ENCODE measurements at places on chromosomes 7 and 10.

DNA sequence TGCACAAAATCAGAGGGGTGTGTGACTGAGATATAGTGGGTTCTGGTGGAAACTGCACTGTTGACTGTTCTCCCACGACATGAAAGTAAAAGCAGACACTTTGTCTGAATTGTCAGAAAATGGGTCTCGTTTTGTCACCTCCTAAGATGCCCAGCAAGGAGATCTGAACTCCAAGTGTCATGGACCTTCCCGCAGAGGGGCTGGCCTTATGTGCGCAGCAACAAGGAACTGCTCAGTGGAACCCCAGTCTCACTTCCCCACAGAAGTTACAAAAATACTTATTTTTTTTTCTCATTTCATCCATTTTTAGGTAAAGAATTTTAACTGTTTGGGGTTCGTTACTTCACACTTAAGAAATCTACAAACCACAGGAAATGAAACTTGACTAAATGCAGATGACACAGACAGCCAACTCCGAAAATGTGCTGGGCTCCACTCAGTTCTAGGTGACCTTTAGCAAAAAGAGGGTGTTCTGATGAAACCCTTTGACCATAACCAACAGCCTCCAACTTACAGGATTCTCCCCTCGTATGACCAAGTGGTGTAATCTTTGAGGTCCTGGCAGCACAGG, 115.0 kb downstream of the FAM107B start:
- DNase-seq: no peak

- DNase-seq: no peak
These were observed 334.8 kb upstream of the GALNT17 start for GRCh38 chr7:70797109-70797514.

GRCh38 chr7:44140341-44140740, 791 bp downstream of the MYL7 start:
- DNase-seq: no peak

DNA sequence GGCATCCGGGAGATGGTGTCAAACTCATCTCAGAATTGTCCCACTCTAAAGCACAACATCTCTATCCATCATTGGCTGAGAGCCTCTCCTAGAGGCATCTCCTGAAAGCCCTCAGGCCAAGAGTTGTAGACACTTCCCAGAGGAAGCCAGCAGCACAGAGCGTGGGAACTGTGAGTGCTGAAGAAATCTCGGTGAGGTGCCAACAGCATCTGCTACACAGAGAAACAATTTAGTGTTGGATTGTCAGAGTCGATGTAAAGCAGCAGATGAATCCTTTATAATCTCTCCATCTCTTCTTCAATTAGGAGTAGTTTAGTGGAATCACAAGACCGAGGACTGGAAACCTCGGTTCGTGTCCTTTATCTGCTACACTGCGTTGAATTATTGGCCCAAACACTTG, 172.2 kb downstream of the C7orf25 start:
- DNase-seq: no peak

- no peak for DNase-seq
These were observed 66.1 kb upstream of the AQP1 start for GRCh38 chr7:30845426-30846135.

DNA sequence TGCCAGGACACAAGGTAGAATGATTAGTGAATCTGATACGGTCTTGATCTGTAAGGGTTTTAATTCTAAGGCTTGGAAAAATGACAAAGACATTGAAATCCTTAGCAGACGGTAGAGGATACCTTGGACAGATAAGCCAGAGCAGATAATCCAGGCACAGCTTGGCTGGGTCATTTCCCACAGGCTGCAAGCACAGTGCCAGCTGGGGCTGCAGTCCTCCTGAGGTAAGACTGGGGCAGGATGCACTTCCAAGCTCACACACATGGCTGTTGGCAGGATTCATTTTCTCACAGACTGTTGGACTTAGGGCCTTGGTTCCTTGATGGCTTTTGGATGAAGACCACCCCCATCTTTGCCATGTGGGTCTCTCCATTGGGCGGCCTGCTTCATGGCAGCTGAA, 63.2 kb upstream of the BMPER start:
- DNase-seq: no peak

- no peak for DNase-seq
These were observed 591 bp downstream of the UBE2H start for GRCh38 chr7:129952086-129952652.

DNA sequence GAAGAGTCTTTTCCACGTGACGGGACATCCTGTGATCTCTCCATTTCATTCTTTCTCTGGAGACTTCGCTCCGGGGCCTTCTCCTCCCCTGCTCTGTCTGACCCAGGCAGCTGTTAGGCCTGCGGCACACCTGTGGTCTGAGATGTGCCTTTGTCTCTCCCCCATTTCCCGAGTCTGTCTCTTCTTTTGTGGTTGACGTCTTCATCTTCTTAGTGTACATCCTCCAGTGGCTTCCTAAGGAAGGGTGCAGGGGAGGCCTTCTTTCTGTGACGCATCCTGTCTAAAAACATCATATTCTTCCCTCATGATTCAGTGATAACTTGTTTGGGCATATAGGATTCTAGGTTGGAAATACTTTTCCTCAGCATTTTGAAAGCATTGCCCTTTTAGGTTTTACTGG, 17.2 kb upstream of the ATP6V0E2 start:
- no peak for DNase-seq

DNA sequence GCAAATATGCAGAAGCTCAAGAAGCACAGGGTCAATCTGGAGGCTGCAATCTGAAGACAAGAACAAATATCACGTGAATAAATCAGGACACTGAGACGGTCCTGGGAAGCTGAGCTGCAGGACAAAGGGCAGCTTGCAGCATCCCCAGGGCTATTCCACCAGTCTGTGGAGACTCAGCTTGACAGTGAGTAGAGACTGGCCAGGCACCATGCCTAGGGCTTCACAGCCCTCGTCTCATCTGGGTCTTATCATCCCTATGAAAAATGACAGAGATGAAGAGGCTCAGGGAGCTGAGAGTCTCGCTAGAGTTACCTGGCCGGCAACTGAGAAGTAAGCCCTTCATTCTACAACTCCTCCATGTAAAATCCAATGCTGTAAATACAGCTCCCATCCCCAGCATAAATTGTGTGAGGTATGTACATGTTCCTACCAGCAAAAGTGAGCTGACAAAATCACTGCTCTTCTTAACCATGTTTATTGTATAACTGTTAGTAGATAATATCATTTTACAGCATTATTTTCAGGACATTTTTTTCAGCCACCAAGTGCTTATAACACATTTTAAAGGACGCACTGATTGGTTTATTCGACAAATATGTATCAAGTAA, 186.6 kb upstream of the IGFBP3 start:
- DNase-seq: no peak

- DNase-seq: no peak
These were observed 501.6 kb downstream of the GRID1 start for GRCh38 chr10:85864868-85865526.

- DNase-seq: no peak
These were observed 96.8 kb downstream of the TRRAP start for GRCh38 chr7:98974906-98975816.

DNA sequence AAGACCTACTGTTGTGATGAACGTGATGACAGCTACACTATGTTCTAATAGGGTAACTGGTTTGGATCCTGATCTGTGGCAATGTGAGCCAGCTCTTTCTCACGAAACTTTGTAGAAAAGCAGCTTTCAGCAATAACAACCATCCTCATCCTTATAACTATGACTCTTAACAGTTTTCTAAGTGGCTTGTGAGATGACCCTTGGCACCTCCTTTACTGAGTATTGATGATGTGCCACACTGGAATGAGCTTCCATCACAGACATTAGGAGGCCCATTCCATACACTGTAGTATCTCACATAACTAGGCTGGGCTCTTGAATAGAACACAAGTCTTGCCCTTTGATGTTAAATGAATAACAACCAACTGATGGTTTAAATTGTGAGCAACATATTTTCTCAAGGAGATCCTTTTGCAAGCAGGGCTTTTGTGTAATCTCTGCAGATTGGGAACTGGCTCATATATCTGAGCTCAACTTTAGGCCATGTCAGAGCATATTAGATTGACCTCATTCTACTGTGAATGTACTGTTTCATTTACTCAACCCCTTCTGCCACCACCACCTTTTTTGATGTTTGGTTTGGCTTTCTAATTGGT, 46.4 kb downstream of the MYPN start:
- DNase-seq: no peak

DNA sequence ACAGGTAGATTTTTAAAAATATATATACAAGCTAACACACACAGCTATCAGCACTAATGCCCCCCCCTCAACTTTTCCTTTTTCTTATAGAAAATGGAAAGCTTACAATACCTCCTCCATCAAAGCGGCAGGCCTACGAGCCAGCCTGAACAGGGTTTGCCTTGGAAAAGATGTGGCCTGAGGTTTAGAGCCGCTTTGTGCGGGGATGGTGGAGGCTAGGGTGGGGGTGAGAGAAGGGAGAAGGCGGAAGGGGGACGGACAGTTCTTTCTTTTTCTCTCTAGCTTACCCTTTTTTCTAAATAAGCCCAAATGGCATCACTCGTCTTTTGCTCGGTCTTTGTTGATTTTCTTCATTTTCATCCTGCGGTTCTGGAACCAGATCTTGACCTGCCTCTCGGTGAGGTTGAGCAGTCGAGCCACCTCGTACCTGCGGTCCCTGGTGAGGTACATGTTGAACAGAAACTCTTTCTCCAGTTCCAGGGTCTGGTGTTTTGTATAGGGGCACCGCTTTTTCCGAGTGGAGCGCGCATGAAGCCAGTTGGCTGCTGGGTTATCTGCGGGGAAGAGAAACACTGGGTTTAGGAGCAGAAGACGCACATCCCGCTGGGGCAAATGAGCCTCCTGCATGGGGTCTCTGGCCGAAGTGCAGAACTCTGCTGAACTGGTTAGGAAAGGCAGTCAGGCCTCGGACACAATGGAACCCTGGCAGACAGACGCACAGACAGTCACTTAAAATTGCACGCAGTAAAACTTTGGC, 1.9 kb downstream of the HOXA9 start:
- DNase-seq: no peak

DNA sequence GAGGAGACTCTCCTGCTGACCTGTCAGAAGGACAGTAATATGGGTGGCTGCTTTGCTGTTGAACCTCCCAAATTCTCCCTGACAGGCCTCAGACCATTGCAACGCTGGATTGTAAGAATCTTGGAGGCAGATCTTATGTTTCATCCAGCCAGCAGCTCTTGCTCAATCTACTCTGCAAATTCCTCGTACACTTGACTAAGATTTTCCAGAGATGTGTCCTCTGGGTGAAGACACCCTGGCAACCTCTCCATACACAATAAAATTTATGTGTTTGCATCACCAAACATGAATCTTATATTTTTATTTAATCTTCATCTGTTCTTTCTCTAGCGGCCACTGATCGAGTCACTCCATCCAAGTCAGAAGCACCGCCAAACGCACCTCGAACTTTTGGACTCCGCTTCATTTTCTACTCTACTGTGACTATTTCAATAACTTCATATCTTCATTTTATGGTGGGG, 623.1 kb downstream of the ACTR3B start:
- no peak for DNase-seq

GRCh38 chr7:128129224-128129864, 98.1 kb upstream of the LRRC4 start:
- DNase-seq: no peak

DNA sequence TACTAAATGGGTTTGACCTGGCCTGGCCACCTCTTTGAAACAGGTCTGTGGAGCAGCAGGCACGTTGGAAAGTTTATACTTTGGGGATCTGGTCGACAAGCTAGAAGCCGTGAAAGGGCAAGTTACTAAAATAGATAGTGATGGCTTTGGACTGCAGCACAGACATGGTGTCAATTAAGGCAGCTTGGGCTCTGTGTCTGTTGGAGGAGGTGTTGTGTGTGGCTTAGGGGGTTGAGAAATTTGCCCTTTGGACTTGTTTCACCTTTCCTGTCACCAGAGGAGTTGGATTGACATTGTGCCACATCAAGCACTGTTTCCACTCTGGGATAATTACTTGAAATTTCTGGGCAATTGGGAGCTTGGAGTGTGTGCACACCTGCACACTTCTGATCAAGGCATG, 251.8 kb upstream of the MKI67 start:
- no peak for DNase-seq

DNA sequence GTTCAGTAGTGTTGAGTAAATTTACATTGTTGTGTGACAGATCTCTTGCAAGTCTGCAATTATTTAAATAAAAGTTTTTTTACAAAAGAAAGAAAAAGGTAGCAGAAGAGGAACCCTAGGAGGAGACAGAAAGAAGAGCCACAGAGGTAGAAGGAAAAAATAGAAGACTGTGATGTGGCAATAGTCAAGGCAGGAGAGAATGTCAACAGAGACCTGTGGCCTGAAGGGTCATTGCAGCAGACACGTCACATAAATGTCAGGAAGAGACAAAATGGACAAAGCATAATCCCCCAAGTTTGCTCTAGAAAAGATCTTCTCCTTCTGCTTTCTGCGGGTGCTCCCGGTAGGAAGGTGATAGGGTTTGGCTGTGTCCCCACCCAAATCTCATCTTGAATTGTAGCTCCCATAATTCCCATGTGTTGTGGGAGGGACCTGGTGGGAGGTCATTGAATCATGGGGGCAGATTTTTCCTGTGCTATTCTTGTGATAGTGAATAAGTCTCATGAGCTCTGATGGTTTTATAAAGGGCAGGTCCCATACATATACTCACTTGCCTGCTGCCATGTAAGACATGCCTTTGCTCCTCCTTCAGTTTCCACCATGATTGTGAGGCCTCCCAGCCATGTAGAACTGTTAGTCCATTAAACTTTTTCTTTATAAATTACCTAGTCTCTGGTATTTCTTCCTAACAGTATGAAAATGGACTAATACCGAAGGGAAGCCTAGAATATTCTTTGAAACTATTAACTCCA, 41.1 kb upstream of the KDM7A start:
- DNase-seq: no peak

GRCh38 chr7:75711656-75712514, 26.9 kb downstream of the HIP1 start:
- no peak for DNase-seq

DNA sequence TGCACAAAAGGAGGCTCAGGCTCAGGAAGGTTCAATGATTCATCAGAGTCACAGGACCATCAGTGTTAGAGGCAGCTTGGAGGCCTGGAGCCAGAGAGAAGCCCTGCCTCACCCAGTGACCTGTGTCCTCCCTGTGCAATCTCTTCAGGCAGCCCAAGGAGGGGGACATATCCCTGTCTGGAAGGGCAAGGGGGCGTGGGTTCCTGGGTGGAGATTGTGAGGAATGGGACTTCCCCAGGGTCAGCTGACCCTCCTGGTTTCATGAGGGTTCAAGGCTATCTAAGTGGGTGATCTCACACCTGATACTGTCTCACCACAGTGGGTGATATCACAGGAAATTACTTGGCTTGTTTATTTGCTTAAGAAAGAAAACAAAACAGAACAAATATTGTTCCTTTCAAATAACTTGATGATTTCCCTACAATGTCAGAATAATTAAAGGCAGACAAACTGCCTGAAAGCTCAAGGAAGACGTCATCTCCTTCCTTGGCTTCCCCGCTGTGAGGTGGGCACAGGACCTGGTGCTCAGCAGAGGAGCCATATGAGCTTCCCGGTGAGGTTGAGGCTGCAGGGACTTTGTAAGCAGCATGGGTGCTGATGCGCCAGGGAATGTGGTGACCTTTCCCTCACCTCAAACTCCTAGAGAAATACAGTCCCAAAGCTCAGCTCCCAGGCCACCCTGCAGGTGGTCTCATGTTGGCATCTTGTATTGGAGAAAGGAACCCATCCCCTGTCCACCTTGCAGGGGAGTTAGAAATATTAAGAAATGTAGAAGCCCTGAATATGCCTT, 763.2 kb downstream of the GRID1 start:
- no peak for DNase-seq

All from NCI-H1436 (cell line).